ENCODE measurements at places on chromosomes 1 and 21.
A peak's percentile ranks its signal among the peaks of the same experiment; 100 is the strongest.

- DNase-seq: no peak
Measured at GRCh38 chr1:15180945-15181523, 27.5 kb downstream of the TMEM51 start.

DNA sequence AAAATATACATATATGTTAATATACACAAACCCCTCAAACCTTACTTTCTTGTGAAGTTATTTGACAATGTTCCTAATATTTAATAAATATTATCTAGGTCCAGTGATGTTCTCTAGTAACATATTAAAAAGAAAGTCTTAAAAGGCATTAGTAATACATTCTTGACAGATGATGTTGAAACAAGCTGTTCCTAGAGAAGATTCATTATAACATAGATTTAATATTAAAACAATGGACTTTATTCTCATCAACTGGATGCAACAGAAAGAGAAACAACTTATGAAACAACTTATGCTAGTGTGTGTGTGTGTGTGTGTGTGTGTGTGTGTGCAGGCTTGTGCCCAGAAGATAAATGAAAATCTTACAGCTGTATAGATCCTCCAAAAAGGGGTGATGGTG is 68.5 kb upstream of the PLXNA2 start:
- no peak for DNase-seq

- DNase-seq: no peak
Measured at GRCh38 chr1:119008483-119009311, 20.6 kb upstream of the TBX15 start.

DNA sequence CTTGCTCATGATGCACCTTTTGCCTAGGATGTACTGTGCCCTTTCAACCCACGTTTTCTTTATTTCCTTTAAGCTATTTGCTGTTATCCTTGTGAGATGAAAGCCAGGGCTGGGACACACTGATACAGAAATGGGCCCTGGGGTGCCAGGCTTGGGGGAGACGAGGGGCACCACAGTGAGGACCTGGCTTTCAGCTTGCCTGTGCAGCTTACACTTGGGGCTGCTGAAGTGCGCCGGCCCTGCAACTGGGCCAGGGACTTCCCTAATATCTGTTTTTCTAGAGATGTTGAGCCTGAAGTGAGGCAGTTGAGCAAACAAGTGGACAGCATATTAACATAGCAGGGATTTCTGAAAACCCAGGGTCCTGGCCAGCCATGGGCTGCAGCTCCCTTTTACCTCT is 42.5 kb upstream of the SLC19A1 start:
- no peak for DNase-seq

- no peak for DNase-seq
Measured at GRCh38 chr1:84584126-84584525, 9.9 kb upstream of the CTBS start.

- no peak for DNase-seq
Measured at GRCh38 chr21:42172596-42173483, 46.1 kb upstream of the ABCG1 start.

DNA sequence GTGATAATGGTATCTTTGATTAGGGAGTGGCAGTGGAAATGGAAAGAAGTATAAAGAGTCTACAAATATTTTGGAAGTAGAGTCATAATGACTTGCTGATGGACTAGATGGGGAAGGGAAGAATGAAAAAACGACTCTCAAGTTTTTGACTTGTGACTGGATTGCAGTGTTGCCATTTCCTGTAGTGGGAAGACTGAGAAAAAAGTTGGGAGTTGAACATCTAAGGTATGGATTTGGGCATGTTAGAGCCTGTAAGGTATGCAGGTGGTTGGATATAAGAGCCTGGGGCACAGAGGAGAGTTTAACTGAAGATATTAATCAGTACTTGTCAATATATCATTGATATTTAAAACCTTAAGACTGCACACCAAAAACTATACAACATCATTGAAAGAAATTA is 19.4 kb downstream of the DNM3 start:
- no peak for DNase-seq

GRCh38 chr1:114109981-114110380 is 43.7 kb downstream of the SYT6 start:
- no peak for DNase-seq

GRCh38 chr21:38505654-38506523 is 7.6 kb upstream of the ERG start:
- no peak for DNase-seq

- no peak for DNase-seq
Measured at GRCh38 chr21:44935533-44935927, 4.3 kb upstream of the SLX9 start.

DNA sequence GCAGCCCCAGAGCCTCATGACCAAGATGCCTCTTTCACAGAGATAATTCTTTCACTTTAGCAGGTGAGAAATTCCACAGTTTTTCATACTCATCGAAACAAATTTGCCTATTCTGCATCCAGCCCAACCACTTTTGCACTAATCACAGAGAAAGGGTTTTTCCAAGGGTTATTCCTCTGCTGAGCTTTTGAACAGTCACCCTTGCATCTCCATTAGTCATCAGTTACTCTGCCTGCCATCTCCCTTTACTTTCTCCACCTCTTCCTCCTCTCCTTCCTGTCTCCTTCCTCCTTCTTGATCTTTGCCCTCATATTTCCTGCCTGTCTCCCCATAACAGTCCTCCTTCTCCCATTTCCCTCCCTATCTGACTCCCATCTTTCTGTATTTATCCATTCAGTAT is 43.9 kb downstream of the FH start:
- DNase-seq: no peak

GRCh38 chr21:15140321-15141019 is 75.7 kb upstream of the NRIP1 start:
- no peak for DNase-seq

DNA sequence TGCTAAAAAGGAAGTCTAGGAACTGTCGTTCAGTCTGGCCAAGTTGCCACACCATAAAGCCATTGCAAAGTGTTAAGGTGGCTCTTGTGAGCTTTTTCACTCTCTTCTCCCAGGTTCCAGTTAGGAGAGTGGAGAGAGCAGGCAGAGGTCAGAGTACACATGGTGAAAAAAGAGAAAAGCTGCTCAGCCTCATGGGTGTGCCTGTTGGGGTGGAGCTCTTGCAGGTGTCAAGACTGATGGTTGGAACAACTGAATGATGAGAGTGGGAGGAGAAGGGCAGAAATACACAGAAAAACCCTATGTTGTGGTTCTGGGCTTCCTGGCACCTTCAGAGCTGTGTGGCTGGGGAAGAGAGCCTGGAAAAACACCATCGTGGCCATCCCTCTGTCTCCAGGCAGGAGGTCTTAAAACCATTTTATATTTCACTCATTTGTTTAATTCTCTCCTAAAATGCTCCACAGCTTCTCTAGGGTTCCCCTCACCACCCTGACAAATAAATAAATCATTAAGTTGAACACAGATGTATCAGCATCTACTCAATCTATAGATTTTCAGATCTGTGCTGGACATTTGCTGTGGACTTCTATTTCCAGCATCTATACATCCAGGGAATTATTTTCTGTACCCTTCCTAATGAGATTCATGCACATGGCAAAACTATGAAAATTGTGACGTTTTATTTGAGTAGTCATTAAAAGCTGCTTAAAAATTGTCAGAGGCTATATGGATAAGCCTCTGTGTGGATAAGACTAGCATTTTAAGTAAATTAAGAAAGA is 17.5 kb downstream of the UBASH3A start:
- DNase-seq: peak; percentile 56
